ENCODE measurements at places on chromosomes 11 and 22. TPM values are rescaled to one million over a fixed set of nuclear protein-coding genes. Genes with fewer than 3 reads are reported as not detected.

LYVE1 gene
- total RNA-seq = 0.32 TPM

DNA sequence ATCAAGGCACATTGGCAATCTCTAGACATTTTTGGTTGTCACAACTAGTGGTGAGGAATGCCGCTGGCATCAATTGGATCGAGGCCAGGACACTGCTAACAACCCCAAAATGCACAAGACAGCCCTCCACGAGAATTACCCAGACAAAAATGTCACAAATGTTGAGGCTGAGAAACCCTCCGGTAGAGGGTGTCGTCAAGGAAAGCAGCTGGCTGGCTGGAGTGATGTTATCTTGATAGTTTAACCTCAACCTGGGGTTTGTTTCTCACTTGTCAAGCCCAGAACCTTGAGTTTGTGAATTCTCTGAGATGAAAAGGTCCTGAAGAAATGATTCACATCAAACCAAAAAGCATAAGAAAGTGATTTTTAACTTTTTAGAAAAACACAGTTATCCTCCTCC, 21.1 kb upstream of the TMPRSS13 start:
- no peak for DNase-seq

STK33 gene
- 13.3 TPM for total RNA-seq

GRCh38 chr11:33552756-33553155, 147.9 kb downstream of the C11orf91 start:
- DNase-seq = no peak

- no peak for DNase-seq
These were observed 22.0 kb upstream of the MYRF start for GRCh38 chr11:61730240-61730994.

DNA sequence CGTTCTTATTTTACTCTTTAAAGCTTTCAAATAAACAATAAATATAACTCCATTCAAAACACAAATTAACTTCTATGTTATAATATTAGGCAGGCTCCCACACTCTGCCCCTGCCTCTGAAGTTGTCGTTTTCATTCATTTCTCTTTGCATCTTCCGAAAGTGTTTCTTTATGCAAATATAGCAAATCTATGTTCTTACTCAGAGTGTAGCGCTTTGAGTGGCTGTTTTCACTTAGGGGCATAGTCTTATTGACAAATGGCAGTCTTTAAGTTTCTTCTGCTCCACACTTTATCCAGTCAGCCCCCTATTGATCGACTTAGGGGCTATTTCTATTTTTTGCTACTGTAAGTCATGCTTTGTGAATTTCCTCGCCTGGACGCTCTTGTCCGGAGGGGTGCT, 45.3 kb upstream of the RTL6 start:
- DNase-seq = no peak
